ENCODE measurements at places on chromosomes 5 and 9.

DNA sequence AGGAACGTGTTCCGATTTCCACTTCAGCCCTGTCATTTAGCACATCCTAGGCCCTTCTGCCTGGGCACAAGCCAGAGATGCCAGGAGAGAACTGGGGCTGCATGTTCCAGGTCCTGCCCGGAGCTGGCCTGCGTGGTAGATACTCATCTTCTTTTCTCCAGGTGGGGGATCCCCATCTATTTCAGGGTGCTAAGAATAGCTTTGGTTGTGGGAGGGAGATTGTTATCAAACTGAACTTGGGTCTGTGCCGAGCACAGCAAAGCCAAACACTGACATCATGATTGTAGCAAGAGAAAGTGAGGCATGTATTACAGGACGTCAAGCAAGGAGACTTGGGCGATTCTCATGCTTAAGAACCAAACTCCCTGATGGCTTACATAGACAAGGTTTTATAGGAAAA lies 18.2 kb downstream of the C9orf153 start:
- no peak for DNase-seq

DNA sequence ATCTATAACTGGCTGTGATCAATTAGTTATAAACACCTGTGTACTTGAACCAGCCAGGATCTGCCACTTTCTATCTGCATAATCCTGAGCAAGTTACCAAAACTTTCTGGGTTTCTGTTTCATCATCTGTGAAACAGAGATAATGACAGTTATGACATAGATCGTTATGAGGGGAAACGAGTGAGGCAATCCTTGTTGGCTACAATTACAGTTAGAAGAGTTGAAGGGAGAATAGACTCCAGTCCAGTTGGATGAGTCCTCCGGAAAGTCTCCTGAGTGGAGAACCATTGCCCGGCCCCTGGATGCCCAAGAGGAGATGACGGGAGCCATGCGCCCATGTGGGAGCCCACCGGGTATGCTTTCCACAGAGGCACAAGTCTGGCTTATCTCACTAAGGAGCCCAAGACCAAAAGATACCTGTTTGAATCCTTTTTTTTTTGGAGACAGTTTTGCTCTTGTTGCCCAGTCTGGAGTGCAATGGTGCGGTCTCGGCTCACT lies 4.5 kb downstream of the PDE6A start:
- DNase-seq: no peak

DNA sequence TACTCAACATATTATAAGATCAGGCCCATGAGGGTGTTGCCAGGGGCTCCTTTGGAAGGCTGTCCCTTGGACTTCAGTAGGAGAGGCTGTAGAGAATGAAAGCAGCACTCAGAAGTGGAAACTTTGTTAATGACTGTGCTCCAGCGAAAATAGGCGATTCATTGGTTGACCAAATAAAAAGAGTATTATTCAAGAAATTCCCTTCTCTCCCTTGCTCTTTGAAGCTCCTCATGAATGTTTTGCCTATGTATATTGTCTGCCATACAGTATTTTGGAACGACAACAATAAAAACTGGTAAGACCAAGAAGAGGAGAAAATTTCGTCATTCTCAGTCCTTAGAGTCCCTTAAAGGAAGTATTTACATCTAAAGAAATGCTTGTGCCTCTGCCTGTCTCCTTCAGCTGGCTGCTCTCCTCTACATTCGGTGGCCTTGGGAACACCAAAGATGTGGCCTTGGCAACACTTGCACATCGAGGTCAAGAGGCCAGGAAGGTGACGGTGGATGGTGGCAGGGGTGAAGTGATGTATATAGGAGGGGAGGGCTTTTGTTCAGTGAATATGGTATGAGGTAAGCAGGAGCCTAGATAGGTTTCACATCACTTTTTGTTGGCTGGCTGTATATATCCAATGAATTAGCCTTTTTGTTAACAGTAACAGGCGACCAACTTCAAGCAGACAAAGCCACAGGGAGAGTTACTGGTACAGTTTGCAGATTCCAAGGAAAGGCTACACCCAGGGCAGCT lies 95.0 kb upstream of the ACTBL2 start:
- DNase-seq: no peak

DNA sequence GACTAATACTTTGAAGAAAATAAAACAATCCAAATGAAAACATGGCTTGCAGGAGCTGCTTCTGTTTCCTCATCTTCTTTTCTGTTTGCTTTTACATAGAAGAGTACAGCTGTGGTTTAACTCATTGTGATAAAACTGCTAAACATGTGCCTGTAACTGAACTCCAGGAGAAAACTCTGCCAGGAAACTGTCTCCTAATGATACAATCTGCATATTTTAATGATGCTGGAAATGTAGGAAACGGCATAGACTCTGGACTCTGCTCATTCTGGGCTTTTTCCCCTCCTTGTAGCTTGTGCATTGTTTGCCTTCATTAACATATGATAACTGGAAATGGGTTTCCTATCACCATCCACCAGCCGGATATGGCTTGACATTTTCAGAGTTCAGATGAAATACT lies 813.3 kb upstream of the WWC1 start:
- no peak for DNase-seq

GRCh38 chr9:131524665-131525315 lies 6.3 kb downstream of the UCK1 start:
- no peak for DNase-seq

GRCh38 chr9:89339807-89340206 lies 21.5 kb downstream of the SECISBP2 start:
- no peak for DNase-seq

DNA sequence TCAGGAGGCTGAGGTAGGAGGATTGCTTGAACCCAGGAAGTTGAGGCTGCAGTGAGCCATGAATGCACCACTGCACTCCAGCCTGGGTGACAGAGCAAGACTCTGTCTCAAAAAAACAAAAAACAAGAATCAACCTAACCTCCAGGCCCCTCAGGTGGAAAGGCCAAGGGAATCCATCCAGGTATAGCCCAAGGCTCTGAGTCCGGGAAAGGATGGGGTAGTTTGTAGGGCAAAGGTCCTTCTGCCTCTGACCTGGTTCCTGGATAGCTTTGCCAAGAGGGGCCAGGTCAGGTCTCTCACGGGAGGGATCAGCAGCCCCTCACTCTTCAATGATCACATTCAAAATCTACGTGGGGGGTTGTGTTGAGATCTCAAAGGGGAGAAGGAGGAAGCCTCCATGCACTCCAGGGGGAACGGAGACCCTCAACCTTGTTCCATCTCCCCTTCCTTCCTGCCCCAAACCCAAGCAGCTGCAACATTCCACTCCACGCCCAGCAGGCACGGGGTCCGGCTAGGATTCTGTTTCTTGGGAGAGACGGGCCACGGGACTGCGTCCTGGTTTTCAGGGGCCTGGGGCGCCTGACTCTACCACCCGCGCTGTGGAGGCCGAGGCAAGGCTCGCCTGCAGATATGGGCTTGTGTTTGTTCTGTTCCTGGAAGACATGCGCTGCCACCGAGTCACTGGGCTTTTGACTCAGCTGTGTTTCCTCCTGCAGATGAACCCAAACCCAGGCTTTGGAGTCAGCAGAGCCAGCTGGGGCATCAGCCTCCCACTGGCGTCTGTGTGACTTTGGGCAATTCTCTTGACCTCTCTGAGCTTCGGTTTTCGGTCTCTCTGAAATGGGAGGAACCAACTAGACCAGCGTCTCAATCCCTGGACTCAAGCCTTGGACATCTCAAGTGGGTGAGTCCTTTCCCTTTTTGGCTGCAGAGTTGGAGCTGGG lies 35.5 kb downstream of the PLPP7 start:
- no peak for DNase-seq

- no peak for DNase-seq
Observed at GRCh38 chr9:119963258-119963797, 594.1 kb upstream of the BRINP1 start.

- DNase-seq: no peak
Observed at GRCh38 chr9:127113191-127113972, 9.1 kb downstream of the ANGPTL2 start.

GRCh38 chr5:1330146-1330846 lies 14.6 kb downstream of the CLPTM1L start:
- no peak for DNase-seq

- DNase-seq: no peak
Observed at GRCh38 chr5:155418960-155419579, 405.5 kb downstream of the KIF4B start.

DNA sequence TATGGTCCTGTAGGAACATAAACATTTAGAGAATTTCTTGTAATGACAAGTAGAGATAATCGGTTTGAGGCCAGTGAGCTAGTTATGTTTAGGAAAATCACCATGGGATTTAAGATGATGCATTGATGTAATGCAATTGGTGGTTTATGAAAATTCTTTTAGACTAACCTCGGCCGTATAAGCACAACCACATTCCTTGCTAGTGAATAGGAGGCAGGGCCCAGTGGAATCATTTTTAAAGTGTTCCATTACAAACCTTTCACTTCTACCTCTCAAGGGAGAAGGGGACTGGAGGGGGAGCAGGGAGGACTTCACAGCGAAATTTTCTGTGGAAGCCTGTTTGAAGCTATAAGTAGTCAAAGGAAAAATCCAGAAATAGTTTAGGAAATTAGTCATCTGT lies 71.8 kb upstream of the NFIL3 start:
- no peak for DNase-seq

DNA sequence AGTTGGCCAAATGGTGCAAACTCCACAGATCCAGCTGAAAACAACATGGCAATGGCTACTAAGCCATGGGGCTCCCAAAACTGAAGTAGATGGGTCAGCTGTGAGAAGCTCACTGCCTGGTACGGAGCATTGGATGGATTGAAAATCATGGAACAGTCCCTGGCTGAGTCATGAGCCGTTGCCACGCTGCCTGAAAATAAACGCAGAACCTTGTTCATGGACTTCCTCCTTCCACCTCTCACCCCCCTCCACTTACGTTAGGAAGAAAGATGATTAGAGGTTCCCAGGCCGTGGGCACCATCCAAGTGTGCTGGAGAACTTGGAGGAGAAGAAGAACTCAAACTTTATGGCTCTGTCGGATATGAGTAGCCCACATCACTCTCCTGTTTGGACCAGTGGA lies 6.8 kb upstream of the DIPK1B start:
- DNase-seq: no peak

DNA sequence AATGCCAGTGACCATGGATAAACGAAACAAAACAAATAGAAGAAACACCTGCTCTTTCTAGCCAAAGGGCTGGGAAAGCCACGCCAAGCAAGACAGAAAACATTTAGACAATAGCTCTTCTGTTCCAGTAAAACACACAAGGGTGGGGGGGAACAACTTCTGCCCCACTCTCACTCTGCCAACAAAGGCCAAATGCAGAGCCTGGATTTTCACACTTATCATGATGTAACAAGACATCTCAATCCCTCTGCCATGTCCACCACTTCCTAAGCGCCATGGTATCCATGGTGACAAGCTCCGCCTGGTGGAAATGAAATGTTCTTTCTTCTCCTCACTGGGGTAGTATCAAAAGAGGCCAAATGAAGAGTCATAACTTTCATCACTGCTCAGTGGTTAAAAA lies 60.6 kb downstream of the DRD1 start:
- no peak for DNase-seq

- DNase-seq: no peak
Observed at GRCh38 chr9:112059145-112059965, 115.7 kb downstream of the SUSD1 start.

GRCh38 chr9:80926611-80927010 lies 762.7 kb downstream of the TLE1 start:
- DNase-seq: no peak

DNA sequence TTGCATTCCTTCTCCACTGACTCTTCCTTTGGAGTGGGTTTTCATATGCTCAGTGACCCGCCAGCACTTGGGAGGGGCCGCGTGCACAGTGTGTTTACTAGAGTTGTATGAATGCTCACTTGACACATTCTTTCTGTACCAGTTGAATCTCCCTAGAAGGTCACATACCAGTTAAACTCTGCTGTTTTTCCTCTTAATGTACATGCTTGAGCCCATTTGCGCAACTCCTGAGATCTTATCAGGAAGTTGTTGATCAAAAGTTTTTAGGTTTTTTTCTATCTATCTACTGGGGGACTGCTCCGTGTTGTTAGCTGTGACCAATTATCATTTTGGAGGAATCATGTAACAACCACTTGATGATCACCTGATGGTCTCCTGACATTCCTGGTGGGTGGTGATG lies 392.7 kb downstream of the CDH9 start:
- DNase-seq: no peak

- no peak for DNase-seq
Observed at GRCh38 chr5:35171078-35171477, 59.2 kb downstream of the PRLR start.

DNA sequence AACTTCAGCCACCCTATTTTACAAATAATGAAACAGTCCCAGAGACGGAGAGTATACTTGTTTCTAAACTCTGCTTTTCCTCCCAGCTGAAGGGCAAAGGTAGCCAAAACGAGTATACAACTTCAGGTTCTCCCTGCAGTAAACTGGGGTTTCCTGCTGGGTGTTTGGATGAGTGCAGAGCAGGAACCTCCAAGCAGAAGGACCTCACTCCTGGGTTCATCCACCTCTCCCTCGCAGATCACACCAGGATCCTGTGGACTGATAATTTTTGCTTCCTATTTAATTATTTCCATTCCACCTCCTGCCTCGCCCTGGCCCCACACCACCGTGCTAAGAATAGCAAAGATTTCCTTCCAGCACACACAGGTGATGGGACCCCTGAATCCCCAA lies 2.0 kb upstream of the FOXB2 start:
- DNase-seq: no peak

DNA sequence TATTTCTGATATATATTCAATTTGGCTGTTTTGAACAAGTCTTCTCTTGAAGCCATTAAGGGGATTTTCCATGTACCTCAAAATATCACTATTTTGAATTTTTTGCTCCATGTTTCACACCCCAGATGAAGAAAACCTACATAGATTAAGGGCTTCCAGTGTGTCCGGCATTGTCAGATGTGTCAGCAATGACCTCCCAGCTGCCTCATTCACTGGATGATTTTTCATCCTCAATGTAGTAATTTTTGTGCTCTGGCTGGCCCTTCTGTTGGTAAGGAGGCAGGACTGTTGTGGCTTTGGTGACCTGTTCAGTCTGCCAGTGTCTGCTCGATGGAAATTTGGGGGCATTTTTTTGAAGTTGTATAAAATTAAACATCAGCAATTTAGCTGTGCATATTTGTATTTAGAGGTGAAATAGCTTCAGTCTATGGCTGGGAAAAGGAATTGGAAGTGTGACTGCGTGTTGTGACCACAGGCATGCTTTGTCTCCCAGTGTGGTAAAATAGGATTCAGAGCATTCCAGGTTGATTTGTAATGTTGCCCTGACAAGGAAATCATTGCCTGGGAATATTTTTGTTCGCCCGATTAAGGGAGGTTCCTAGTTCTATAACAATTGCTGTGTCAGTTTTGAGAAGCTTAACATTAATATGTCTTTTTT lies 312.4 kb downstream of the ARHGEF28 start:
- DNase-seq: no peak

DNA sequence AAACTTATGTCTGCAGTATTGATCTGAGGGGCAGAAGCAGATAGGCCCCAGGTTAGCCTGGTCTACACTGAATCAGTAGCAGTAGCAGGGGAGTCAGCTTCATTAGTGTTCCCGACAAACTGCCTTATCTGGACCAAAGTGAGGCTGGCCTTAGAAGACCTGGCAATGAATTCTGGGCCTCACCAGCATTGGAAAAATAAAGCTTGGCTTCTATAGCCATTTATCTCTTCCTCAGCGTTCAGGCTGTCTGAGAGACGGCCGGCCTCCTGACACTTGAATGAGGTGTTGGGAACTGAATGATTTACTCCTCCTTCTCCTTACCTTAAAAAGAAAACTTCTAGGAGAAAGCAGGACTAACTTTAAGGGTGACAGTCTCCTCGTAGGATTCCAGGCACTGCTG lies 141.8 kb upstream of the RUSC2 start:
- no peak for DNase-seq

GRCh38 chr9:112203536-112203935 lies 28.4 kb upstream of the SUSD1 start:
- no peak for DNase-seq

Data from activated CD8-positive, alpha-beta memory T cell treated with anti-CD3 and anti-CD28 coated beads, Interleukin-2, amount 50 U/mL, for 48 hours (primary cell).